ENCODE measurements at places on chromosomes 4 and X.

DNA sequence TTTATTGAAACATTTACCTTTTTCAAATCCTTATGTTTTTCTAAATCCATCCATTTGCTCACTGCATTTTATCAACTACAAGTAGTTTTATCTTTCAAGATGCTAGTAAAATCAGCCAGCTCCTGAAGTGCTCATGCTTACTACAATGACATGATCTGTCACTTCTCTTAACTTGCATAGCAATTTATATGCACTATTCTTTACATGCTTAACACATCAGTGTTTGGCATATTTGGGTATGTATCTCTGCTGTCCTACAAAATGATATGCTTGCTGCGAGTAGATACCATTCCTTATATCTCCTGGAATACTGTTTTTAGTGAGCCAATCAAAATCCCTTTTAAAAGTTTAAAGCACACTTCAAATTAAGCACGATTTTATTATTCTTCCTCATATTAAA is 2726.8 kb downstream of the PCDH7 start:
- DNase-seq: no peak

DNA sequence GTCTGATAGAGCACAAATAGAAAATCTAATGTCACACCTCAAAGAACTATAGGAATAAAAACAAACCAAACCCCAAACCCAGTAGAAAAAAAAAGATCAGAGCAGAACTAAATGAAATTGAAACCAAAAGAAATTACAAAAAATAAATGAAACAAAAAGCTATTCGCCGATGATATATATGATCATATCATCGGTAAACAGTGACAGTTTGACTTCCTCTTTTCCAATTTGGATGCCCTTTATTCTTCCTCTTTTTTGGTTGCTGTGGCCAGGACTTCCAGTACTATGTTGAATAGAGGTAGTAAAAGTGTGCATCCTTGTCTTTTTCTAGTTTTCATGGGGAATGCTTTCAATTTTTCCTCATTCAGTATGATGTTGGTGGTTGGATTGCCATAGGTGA is 215.3 kb upstream of the AR start:
- no peak for DNase-seq

DNA sequence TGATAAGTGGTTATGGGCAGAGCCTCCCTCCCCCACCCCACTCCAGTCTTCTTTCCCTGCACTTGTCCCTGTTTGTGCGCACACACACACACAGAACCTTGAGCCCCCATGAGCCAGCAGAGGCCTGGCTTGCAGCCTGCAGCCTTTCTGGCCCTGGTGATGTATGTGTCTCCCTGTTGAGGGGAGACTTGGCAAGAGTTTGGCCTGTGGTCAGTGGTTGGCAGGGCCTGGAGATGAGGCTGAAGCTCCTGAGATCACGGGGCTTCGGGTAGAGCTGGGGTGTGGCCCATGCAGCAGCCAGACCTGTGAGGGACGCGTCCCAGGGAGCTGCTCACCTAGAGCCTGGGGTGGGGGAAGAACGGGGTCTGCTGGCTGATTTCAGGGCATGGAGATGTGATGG is 2.3 kb downstream of the GPR173 start:
- no peak for DNase-seq

DNA sequence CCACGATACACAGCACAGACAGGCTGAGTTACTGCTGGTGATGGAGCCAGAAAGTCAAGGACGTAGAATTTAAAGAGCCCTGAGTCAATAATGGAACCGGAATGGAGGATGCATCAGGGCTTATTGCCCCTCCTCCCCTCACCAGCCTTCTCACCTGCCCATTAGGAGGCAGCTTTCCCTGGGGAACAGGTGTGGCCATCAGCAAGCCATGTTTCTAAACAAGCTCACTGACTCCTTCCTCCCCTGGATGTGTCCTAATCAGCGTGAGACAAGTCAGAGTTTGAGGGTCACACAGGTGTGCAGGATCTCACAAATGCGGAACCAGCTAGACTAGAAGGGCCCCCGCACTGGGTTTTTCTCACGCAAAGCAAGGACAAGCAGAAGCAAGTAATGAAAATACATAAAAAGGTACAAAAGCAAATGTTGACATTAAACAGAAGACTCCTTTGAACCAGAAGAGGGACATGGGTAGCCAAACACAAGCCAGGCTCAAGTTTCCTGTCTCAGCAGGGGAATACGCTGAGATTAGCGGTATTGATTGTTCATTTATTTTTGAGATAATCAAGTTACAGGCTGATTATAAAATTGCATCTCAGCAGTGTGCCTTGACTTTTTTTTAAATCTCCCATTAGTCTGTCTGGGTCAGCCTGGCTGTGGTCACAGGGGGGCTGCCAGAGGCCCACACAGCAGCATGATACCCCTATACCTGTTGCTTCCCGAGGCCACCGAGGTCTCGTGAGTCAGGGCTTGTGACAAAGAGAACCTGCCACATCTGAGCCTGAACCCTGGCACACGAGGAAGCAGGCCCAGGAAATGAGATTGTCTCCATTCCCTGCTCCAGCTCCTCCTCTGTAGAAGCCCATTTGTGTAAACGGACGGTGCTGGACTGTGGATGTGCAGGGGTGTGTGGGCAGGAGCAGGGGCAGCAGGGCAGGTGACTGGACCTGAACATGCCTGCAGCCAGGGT is 37.4 kb downstream of the CCKAR start:
- no peak for DNase-seq

- DNase-seq: no peak
These were observed 217.0 kb upstream of the FAT4 start for GRCh38 chr4:125097729-125098128.

DNA sequence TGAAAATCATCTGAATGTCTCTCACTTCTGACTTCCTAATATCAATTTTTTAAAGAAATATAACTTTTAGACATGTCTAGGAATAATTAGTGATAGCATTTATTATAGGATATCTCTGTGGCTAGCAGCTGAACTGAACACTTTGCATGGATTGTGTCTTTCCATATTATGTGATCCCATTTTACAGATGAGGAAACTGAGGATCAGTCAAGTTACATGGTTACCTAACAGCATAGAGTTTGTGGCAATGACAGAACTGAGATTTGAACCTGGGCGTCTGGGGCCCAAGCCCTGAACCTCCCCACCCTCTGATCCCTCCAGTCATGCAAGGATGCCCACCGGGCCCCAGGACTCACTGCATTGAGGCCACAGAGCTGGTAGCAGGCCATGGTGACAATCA is 101.3 kb downstream of the SLC2A9 start:
- no peak for DNase-seq

DNA sequence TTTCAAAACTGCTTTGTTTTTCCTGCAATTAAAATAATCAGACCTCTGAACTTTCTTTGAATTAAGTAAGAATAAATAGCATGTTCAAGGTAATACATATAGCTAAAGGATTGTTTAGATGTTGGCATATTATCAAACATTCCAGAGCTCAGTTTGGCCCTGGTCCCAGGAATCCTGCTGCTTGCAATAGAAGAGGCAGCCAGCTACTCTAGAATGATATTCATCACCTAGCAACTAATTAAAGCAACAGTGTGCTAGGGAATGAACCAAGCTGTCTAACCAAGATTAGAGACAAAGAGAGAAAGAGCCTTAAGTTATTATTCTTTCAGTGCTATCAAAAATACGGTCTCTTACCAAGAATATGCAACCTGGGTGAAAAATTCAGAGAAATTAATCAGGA is 460.9 kb downstream of the GABRG1 start:
- no peak for DNase-seq

DNA sequence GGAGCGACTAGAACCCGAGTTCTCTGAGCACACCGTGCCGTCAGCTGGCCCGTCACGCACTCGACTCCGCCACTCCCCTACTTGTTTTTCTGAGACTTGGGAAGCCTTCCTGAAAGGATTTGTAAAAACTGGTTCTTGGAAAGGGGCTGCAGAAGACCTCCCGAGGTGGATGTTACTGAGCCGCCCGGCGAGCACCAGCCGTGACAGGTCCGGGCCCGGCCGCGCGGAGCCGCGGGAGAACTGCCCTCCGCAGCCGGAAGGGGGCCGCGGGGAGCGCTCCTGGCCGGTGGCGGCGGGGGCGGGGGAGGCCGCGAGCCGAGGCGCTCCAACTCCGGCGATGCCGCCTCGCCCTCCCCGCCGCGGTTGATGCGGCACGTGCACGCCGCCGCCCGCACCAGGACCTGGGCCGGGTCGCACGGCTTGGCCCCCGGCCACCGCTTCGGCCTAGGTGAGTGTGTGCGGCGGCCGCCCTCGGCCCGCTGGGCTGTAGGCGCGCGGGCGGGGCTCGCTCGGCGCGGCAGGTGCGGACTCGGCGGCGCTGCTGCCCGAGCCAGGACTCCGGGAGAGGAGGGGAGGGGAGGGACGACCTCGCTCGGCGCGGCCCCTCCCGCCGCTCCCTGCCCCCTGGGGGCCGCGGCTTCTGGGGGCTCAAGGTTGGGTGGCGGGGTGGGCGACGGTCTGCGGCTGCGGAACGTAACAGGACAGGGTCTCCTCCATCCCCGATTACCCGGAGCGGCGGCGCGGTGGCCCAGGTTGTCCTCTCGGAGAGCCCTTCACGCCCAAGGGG is 1.7 kb downstream of the SPRY1 start:
- DNase-seq: no peak

- DNase-seq: no peak
These were observed 32.2 kb upstream of the XPNPEP2 start for GRCh38 chrX:129706400-129707072.
